ENCODE measurements at places on chromosomes 4 and X. TPM values are rescaled to one million over a fixed set of nuclear protein-coding genes. Genes with fewer than 3 reads are reported as not detected.
A peak's percentile ranks its signal among the peaks of the same experiment; 100 is the strongest.

Gene CXCL13
- total RNA-seq, result not detected

Gene STS
- total RNA-seq, result 2.9 TPM

Gene TMEM31
- not detected for total RNA-seq

Gene C4orf36
- total RNA-seq, result 2.6 TPM

DNA sequence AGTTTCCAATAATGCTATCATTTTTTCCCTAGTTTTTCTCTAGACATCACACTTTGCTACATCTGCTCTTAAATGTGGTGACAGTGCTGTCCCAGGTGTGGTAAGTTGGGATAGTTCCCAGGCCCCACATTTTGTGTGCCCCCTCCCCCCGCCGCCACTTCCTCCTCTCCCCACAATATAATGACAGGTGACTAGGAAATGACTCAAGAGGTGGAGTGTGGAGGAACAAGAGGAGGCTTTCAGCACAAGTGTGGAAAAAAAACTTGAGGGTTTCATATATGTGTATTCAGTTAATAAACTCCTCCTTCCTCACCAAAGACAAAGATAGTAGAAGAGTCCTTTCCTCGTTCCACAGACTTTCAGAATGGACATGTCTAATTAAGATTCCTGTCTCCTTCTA lies 18.3 kb upstream of the IL21 start:
- DNase-seq, result peak; percentile 88

- DNase-seq, result no peak
Observed at GRCh38 chrX:150205011-150205410, 158.1 kb upstream of the MAMLD1 start.

- DNase-seq, result no peak
Observed at GRCh38 chr4:119646347-119647071, 17.9 kb upstream of the PDE5A start.

DNA sequence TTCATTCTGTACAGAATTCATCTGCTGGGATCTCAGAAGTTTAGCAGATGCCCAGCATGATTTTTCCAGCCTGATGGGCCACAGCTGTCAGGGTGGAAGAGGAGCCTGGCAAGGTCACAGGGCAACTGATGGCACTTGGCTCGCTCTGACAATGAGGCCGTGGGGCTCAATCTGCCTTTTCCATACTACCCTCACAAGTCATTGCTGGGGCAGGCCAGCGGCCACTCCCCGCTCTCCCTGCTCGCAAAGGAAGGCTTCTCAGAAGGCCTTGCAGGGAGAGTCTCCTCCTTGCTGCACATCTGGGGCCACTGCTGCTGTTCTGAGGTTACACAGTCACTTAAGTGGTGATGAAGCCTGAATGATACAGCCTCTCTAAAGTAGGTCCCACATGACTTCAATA lies 349.1 kb downstream of the NR3C2 start:
- no peak for DNase-seq

- no peak for DNase-seq
Observed at GRCh38 chr4:48742412-48742811, 37.7 kb downstream of the FRYL start.

- no peak for DNase-seq
Observed at GRCh38 chr4:169765835-169766234, 8.1 kb upstream of the HPF1 start.

DNA sequence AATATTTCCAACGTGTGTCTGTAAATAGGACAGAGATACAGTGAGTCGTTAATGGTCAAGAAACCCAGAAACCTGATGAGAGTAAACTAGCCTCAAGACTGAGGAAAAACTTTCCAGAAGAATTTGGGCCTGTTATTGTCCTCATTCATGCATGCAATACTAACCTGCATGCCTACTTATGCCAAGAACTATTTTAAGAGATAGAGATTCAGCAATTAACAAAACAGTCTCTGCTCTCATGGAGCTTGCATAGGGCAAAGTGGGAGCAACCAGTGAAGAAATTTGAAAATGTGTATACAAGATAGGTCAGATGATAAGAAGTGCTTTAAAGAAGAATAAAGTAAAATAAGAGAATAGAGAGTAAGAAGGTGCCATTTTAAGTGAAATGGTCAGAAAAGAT lies 66.1 kb upstream of the FRG1 start:
- no peak for DNase-seq

DNA sequence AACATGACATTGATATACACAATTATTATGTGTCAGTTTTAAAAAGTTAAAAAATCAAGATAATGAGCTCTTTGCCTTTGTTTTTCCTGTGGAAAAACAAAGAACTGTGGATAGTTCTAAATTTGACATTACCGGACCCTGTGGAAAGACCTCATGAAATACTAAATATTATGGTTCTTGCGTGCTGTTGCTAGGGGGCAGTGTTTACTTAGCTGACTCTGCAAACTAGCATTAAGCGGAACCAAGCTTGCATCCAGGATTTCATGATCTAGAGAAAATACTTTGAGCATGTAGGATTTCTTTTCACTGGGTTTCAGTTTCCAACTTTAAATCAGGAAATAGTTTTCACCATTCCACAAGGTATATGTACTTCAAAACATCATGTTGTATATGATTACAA lies 33.6 kb downstream of the CLCN4 start:
- DNase-seq, result peak; percentile 37

DNA sequence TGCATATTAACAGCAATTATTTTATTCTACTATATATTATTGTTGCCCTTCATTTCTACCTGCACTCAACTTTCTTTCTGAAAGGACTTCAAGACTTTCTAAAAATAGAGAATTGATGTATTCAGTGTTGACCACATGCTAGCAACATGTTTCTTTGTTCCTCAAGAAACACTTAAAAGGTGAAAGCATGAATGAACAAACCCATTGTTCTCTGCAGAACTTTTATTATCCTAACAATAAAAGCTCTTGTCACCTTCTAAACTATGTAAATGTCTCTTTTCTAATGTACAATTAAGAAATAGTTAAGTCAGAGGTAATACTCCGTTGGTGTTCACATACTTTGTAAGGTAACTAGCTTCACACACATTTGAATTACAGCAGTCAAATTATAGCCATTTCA lies 638.7 kb downstream of the FSTL5 start:
- no peak for DNase-seq

DNA sequence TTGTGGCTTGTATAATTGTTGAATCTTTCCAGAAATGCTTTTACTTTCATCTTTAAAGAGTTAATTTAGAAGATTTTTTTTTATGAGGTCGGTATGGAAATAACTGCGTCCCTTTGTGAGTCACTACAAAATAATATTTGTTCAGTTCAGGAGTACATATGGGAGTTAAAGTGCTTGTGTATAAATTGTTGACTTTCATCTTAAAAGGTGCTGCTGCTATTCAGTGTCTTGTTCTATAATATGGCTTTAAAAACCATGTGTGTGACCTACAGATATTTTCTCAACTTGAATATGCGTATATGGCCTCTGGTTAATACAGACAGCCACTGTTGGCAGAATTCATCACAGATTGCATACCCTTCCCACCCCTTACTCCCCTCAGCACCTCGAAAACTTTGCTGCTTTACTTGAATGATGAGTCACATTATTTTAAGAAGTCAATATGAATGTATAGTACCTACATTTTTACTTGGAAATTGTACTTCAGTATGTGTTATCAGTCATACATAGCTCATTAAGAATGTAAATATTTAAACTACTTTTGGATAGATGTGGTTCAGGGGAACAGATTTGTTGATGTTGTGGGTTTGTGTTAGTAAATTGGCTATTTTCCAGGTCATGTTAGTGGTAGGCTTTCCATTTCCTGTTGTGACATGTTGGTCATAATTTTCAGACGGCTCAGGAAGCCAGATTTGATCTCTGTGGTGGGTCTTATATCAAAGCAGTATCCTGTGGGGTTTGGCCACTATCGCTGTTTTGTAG lies 1.5 kb downstream of the CLCN3 start:
- peak; percentile 69 for DNase-seq

GRCh38 chr4:141074098-141074878 lies 59.0 kb downstream of the RNF150 start:
- no peak for DNase-seq

DNA sequence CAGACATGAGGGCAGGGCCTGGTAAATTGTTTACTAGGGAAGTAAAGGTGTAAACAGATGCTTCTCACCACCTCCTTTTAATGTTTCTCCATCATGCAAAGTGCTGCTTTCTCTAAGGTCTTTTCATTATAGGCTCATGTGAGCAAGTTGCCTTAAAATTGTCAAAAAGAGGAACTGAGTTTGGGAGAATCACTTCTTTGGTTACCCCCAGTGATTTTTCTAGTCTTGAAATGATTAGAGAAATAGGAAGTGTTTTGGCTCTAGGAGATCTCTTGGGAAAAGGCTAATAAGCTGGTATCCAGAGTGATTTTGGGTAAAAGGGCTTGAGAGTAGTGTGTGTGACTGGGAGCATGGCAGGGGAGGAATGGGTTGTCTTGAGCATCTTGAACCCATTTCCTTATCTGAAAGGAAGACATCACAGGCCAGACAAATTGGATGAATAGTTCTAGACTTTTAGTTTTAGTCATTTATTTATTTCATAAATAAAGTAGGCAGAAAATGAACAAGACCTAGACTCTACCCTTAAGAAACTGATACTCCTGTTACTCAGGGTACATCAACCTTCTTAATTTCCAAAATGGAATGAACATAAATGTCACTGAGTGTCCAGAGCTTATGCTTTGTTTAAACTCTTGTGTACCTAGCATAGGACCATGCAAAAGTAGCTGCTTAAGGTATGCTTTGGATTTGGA lies 14.2 kb downstream of the GRPR start:
- no peak for DNase-seq

GRCh38 chr4:188008377-188008776 lies 12.8 kb downstream of the ZFP42 start:
- peak; percentile 83 for DNase-seq

DNA sequence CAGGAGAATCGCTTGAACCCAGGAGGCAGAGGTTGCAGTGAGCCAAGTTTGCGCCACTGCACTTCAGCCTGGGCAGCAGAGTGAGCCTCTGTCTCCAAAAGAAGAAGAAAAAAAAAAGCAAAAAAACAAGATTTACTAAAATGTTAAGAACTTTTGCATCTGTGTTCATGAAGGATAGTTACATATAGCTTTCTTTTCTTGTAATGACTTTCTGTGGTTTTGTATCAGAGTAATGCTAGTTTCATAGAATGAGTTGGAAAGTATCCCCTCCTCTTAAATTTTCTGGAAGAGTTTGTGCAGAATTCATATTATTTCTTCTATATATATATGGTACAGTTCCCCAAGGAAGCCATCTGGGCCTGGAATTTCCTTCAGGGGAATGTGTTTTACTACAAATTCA lies 17.0 kb upstream of the GRIPAP1 start:
- DNase-seq, result no peak

GRCh38 chr4:140049024-140049848 lies 104.7 kb downstream of the MAML3 start:
- peak; percentile 93 for DNase-seq

GRCh38 chrX:10965174-10965798 lies 145.8 kb upstream of the HCCS start:
- DNase-seq, result no peak

DNA sequence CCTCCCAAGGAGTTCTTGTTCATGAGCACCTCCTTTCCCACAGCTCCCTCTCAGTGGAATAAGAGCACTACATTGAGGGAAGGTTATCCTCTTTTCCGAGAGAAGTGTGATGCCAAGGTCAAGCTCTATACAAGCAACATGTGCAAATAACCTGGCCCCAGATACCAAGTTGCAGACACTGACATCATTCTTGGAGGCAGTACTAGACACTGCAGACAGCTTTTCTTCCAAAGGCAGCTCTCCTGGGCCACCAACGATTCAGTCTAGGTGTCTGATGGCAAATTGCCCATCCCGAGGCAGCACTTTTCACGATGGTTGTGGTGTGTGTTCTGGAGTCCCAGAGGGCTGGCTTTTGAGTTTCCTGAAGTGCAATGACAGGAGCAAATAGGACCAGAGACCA lies 384.9 kb downstream of the TLL1 start:
- no peak for DNase-seq
